ENCODE measurements at places on chromosomes 3 and 15. TPM values are rescaled to one million over a fixed set of nuclear protein-coding genes. Genes with fewer than 3 reads are reported as not detected.

MEIS2 gene
- total RNA-seq, result 12.2 TPM

EPHB1 gene
- 2.1 TPM for total RNA-seq

TPRG1 gene
- total RNA-seq, result 0.43 TPM

LRRN1 gene
- not detected for total RNA-seq

GALNT15 gene
- 82.4 TPM for total RNA-seq

Data from dermis lymphatic vessel endothelial cell (primary cell).